ENCODE measurements at places on chromosomes 6 and 20.
A peak's percentile ranks its signal among the peaks of the same experiment; 100 is the strongest.

DNA sequence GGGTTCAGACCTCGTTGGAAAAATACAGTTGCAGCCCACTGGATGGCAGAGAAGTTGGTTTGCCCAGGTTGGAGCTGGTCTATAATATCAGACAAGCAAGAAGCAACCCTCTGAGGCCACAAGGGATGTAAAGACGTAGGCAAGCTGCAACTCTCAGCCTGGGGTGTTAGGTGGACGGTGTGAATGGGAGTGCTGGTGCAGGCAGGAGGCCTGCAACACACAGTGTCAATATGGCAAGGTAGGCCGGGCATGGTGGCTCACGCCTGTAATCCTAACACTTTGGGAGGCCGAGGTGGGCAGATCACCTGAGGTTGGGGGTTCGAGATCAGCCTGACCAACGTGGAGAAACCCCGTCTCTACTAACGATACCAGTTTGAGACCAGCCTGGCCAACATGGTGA lies 10.5 kb downstream of the VPS16 start:
- DNase-seq: no peak

DNA sequence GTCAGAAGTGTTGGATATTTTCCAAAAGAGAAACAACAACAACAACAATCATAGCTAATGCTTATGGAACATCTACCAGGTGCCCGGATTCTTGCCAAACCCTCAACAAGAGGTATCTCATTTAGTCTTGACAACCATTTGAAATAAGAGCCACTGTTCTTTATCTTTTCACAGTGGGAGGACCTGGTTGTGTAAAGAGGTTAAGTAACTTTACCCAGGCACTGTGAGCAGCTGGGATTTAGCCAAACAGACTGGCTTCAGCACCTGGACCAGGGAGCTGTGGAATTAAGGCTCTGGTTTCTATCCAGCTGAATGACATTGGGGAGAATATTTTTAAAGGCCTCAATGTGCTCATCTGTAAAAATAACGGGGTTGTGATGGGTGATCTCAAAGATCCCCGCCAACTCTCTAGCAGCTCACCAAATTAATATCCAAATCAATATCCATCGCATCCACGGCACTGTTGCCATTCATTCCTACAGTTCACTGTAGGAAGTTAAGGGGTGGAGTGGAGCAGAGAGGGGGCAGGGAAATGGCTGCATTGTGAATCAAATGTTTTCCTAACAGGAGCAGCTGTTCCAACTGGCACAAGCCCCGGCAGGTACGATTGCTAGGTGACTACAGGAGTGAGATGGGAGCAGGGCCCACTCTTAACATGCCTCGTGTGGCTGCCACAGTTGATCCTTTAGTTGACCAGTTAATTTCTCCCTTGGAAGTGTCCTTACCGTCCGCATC lies 61.8 kb downstream of the GCNT2 start:
- DNase-seq: peak; percentile 47

DNA sequence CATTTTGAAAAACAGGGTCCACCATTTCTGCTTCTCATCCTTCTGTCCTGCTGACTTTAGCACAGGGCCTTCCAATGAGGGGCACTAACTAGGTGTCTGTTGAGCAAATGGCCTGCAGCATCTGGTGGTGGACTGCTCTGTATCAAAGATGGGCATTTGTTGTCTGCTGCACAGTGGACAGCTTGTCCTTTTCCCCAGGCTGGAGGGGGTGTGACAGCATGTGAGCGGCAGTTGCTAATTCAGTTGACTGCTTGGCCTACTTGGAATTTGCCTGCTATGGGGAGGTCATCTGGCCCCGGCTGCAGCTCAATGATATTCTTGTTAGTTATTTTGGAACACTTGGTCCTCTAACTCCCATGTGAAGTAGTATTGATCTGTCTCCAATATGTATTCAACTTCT lies 93.7 kb downstream of the SH3BGRL2 start:
- DNase-seq: no peak

- no peak for DNase-seq
Measured at GRCh38 chr20:39850821-39851330, 838.2 kb downstream of the MAFB start.

- no peak for DNase-seq
Measured at GRCh38 chr20:32753731-32754130, 8.5 kb upstream of the DNMT3B start.

GRCh38 chr6:13278991-13279390 lies 49.3 kb downstream of the TBC1D7 start:
- no peak for DNase-seq
